ENCODE measurements at places on chromosomes 16 and 17. TPM values are rescaled to one million over a fixed set of nuclear protein-coding genes. Genes with fewer than 3 reads are reported as not detected.

DNA sequence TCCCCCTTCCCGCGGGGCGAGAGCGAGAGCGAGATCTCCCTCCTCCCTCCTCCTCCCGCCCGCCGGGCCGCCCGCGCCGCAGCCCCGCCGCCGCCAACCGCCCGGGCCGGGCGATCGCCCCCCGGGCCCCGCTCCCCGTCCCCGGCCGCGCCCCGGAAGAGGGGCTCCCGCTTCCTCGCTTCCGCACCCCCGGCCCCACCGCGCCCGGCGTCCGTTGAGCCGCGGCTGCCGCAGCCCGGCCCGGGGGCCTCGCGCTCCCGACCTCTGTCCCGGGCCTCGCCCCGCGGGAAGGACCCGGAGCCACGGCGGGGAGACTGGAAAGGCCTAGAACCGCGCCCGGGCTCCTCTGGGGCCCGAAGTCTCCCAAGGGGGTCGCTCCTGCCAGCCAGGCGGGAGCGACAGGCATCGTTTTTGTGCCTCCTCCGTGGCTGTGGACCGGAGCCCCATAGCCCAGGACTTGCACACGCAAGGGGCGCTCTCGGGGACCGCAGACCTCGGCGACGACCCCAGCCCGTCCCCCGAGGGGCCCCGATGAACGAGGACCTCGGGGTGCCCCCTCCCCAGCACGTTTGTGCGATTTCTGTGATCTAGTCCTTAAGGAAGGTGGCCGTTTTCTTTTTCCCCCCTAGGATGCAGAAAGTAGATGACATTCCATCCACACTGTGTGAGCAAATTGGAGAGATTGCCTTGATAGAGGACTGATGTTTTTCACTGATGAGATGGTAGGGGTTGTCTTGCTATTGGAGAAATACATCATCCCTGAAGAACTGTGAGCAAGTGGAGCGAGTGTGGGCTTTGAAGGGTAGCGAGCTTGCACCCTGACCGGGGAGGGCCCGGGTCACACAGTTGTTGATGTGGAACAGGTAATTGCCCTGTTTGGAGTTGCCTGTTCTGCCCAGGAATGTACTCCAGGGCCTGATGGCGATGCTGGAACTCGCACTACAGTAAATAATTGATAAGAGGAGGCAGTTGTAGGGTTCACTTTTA, 611 bp downstream of the BANP start:
- DNase-seq, result no peak
- H3K36me3 ChIP-seq, result no peaks in the 10 kb centered on the region
- H3K4me1 ChIP-seq, result peaks cover 41% of the 10 kb centered on the region
- H3K27ac ChIP-seq, result peak overlapping the region; percentile 98
- no peaks in the 10 kb centered on the region for H3K27me3 ChIP-seq

DNA sequence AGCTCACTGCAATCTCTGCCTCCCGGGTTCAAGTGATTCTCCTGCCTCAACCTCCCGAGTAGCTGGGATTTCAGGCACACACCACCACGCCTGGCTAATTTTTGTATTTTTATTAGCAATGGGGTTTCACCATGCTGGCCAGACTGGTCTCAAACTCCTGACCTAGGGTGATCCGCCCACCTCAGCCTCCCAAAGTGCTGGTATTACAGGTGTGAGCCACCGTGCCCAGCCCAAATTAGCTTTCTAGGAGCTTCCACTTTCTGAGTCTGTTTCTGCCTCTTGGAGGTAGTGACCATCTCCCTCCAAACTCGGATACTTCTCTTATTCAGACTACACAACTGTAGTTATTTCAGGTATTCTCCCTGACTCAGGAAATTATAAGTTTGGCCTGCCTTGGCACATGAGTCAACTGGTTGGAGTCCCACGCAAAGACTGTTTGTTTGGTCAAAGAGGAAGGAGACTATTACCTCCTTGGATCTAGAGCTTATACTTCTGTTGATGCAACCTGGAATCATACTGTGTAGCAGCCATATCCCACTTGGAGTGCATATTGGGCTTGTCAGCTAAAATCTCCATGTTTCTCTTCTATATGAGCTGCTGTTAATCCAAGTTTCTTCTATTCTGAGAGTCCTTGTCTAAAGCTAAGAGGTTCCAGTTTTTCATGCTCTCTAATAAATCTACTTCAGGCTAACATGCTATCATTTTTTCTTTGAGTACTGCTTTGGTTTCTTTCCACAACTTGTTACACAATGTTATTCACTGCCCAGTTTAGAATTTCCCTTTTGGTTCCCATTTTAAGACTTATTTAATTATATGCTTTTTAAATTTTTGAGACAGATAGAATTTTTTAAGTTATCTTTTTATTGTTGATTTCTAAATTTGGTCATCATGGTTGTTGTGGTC, 7.5 kb downstream of the IL4R start:
- H3K36me3 ChIP-seq, result peaks cover 6% of the 10 kb centered on the region
- no peak overlapping the region for H3K4me3 ChIP-seq
- peaks cover 92% of the 10 kb centered on the region for H3K4me1 ChIP-seq
- H3K27ac ChIP-seq, result peak overlapping the region; percentile 32
- no peak for DNase-seq

DNA sequence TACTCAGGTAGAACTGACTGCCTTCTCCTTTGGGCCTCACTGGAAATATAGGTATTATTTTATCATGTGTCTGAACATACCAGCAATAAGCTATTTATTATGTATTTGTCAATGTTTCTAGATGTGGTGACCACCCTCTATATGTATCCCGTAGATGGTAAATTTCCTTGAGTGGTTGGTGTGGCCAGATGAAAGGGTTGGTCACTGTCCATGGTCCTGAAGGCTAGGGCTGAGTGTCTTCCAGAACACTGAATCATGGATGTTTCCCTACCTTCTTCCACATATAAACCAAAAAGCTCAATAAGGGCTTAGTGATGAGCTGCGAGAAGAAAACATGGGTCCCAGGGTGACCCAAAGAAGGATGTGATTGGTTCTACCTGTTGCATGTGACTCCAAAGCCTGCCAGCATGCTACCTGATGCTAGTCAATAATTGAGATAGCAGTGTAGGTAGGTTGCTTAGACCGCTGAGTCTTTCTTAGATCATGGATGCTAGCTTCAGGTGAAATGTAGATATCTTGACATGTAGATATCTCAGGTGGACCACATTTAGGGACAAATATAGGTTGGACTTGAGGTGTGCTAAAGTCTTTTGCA, 150.3 kb downstream of the ASIC2 start:
- no peaks in the 10 kb centered on the region for H3K27me3 ChIP-seq
- DNase-seq, result no peak
- no peaks in the 10 kb centered on the region for H3K36me3 ChIP-seq

GRCh38 chr17:39576187-39576586, 31.5 kb downstream of the NEUROD2 start:
- no peak overlapping the region for H3K27ac ChIP-seq
- no peak overlapping the region for H3K4me3 ChIP-seq
- no peaks in the 10 kb centered on the region for H3K36me3 ChIP-seq
- no peaks in the 10 kb centered on the region for H3K27me3 ChIP-seq

Gene TEX2
- 50.6 TPM for total RNA-seq

Gene GJD3
- 2.8 TPM for total RNA-seq

GRCh38 chr16:3691761-3692160, 25.6 kb downstream of the TRAP1 start:
- H3K27me3 ChIP-seq, result no peaks in the 10 kb centered on the region
- H3K4me3 ChIP-seq, result no peak overlapping the region
- no peak overlapping the region for H3K27ac ChIP-seq

Gene CD300A
- 17.5 TPM for total RNA-seq

Gene TUBB3
- total RNA-seq, result 1.5 TPM

GRCh38 chr17:39665642-39666224, 584 bp downstream of the TCAP start:
- H3K4me1 ChIP-seq, result peaks cover 51% of the 10 kb centered on the region
- H3K27me3 ChIP-seq, result peaks cover 45% of the 10 kb centered on the region
- peaks cover 19% of the 10 kb centered on the region for H3K36me3 ChIP-seq
- H3K27ac ChIP-seq, result peak overlapping the region; percentile 11
- no peak for DNase-seq

- no peak overlapping the region for H3K27ac ChIP-seq
- no peak for DNase-seq
- H3K36me3 ChIP-seq, result no peaks in the 10 kb centered on the region
Observed at GRCh38 chr17:38960402-38960801, 6.8 kb downstream of the FBXO47 start.

GRCh38 chr16:38941-39892, 14.2 kb downstream of the POLR3K start:
- DNase-seq, result no peak
- peaks cover 14% of the 10 kb centered on the region for H3K4me1 ChIP-seq
- H3K27me3 ChIP-seq, result no peaks in the 10 kb centered on the region
- H3K27ac ChIP-seq, result no peak overlapping the region
- H3K36me3 ChIP-seq, result no peaks in the 10 kb centered on the region

- DNase-seq, result peak; percentile 69
- H3K36me3 ChIP-seq, result no peaks in the 10 kb centered on the region
- H3K27ac ChIP-seq, result peak overlapping the region; percentile 99
- no peaks in the 10 kb centered on the region for H3K27me3 ChIP-seq
- peak overlapping the region; percentile 88 for H3K4me3 ChIP-seq
- H3K4me1 ChIP-seq, result peaks cover 17% of the 10 kb centered on the region
Observed at GRCh38 chr16:30570636-30571444, 674 bp downstream of the ZNF688 start.

Gene HP
- total RNA-seq, result 94.2 TPM

Gene FA2H
- 2.1 TPM for total RNA-seq

Gene ELMO3
- total RNA-seq, result 17.5 TPM

DNA sequence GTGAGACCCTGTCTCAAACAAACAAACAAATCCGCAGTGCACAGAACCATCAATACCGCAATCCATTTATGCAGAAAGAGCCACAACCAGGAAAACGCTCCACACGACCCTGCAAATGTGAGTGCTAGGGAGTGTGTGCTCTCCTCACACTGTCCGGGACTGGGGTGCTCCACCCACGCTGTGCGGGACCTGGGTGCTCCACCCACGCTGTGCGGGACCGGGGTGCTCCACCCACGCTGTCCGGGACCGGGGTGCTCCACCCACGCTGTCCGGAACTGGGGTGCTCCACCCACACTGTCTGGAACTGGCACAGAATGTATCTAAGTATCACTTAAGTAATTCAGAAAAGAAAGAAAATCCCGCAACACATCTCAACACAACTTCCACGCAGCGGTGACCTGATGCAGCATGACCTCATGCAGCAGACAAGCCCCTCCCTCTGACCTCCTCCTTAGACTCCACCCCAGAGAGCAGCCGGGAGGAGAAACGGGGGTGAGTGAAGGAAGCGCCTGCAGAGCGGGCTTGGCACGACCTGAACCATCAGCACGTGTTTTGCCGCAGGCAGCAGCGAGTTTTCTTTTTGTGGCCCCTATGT, 38.5 kb downstream of the ZNF276 start:
- H3K4me1 ChIP-seq, result no peaks in the 10 kb centered on the region
- H3K27ac ChIP-seq, result no peak overlapping the region
- H3K36me3 ChIP-seq, result no peaks in the 10 kb centered on the region
- no peaks in the 10 kb centered on the region for H3K27me3 ChIP-seq
- no peak overlapping the region for H3K4me3 ChIP-seq

DNA sequence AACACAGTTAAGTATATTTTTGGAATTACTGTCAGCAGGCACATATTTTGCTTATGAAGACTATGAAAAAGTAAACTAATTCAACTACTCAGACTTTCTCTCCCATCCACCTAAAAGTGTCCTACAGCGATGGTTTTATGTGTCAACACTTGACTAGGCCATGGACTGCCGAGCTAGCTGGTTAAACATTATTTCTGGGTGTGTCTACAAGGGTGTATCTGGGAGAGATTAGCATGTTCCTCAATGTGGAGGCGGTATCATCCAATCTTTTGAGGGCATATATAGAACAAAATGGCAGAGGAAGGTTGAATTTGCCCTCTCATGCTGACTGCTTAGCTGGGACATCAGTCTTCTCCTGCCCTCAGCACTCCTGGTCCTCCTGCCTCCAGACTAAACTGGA, 82.7 kb upstream of the CDYL2 start:
- no peak overlapping the region for H3K4me3 ChIP-seq
- no peak overlapping the region for H3K27ac ChIP-seq
- no peak for DNase-seq
- no peaks in the 10 kb centered on the region for H3K4me1 ChIP-seq
- H3K27me3 ChIP-seq, result no peaks in the 10 kb centered on the region

GRCh38 chr16:82059983-82060421, 24.9 kb downstream of the HSD17B2 start:
- H3K36me3 ChIP-seq, result no peaks in the 10 kb centered on the region
- H3K4me1 ChIP-seq, result peaks cover 50% of the 10 kb centered on the region
- peak overlapping the region; percentile 3 for H3K27ac ChIP-seq
- H3K27me3 ChIP-seq, result no peaks in the 10 kb centered on the region
- no peak overlapping the region for H3K4me3 ChIP-seq

Gene GLTPD2
- total RNA-seq, result not detected
